ENCODE measurements at places on chromosomes 13 and 19.

DNA sequence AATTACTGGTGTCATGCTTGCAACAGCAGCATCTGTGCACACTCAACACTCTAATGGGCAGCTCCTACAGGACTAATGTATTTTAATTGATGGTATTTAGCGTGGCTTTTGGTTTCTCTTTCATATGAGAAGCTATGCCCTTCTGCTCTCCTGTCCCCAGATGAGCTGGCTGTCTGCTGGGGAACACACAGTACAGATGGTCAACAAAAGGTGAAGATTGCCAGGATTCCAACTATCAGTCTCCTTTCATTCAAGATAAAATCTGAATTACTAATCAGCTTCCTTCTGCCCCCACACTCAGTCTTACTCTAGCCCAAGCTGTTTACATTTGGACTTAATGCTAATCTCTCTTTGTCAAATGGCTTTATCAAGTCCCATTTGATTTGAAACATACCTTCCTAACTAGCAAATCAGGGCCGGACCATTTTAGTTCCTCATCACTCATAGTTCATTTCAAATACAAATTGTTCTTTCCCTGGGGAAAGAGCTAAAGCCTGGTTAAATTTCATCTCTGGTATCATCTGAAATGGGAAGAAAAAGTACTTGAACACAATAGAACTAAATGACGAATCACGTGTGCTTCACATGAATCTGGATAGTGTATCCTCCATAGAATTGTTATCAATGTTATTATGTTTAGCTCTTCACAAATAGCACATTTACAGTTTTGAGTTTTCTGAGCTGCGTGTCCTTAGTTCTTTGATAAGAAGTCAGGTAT, 988.0 kb downstream of the PCDH17 start:
- DNase-seq: no peak

DNA sequence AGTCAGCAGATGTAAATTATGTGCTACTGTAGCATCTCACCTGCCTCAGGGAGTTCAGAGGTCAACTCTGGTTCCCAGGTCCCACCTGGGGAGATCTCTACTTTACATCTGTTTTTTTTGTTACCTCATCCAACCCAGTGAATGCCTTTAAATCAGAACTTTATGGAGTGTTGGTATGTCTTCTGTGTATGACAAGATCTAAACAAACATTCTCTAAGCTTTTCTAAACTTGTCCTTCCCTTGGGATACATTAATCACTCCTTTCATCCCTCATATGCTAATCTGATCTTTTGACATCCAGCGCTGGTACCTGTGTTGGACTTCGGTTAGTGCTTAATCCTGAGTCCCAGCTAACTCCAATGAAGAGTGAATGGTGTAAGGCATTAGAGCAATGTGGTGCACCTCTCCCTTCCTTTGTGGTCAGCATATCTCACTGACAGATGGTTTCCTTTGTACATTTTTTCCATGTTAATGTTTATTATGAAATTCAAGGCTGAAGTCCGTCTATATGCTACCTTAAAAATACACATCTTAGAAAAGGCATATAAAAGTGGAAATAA, 213.4 kb downstream of the ABCC4 start:
- no peak for DNase-seq

DNA sequence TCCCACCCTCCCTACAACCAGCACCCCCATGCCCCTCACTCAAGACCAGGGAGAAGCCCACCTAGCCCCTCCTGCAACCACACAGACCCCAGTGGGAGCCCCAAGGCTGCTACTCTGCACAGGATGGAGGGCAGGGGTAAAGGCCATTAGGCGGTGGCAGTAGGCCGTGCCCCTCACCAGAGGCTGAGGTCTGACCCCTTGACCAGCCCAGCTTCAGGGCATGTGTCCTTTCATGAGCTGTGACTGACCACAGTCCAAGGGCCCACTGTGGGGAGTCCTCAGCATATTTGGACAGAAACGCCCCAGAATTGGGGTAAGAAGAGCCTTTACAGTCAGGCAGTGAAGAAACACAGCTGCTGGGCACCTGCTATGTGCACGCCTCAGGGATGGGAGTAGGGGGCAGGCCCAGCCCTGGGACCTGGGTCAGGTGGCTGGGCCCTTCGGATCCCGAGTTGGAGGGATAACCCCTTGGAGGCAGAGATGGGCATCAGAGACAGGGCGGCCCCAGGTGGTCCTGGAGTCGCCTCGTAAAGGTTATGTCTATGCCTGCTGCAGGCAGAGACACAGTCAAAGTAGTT, 1.7 kb upstream of the RPS5 start:
- DNase-seq: no peak

GRCh38 chr13:92187378-92187989, 789.1 kb downstream of the GPC5 start:
- peak; percentile 41 for DNase-seq

- DNase-seq: no peak
These were observed 74.5 kb upstream of the NBEA start for GRCh38 chr13:34867590-34867989.

GRCh38 chr19:8481201-8481600, 21.2 kb downstream of the PRAM1 start:
- no peak for DNase-seq

GRCh38 chr19:6048793-6049405, 61.4 kb downstream of the RFX2 start:
- peak; percentile 71 for DNase-seq

DNA sequence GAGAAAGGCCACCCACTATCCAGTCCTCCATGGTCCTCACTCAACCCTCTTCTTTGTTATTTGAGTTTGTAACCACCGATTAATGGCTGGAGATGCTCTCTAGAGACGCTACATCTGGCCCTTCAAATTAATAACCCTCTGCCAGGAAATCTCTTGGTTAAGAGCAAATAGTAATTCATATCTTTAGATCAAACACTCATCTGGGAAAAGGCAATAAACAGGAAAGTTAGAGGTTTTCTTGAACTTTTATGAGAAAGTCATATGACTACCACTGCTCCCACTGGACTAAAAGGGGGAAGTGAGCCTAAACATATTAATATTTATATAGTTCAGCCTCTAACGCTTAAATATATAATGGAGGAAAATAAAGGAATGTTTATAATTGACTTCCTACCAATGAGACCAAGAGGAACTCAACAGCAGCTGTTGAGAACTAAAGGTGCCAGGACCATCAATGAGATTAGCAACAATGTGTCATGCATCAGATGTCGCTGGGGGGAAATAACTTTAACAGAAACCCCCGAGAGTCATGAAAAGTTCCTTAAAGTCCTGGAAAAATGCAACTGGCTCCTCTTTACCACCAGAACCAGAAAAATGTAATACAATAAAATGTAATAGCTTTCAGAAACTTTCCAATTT, 2.7 kb downstream of the TBC1D4 start:
- peak; percentile 25 for DNase-seq

GRCh38 chr19:18156841-18157464, 4.0 kb downstream of the PIK3R2 start:
- peak; percentile 35 for DNase-seq

DNA sequence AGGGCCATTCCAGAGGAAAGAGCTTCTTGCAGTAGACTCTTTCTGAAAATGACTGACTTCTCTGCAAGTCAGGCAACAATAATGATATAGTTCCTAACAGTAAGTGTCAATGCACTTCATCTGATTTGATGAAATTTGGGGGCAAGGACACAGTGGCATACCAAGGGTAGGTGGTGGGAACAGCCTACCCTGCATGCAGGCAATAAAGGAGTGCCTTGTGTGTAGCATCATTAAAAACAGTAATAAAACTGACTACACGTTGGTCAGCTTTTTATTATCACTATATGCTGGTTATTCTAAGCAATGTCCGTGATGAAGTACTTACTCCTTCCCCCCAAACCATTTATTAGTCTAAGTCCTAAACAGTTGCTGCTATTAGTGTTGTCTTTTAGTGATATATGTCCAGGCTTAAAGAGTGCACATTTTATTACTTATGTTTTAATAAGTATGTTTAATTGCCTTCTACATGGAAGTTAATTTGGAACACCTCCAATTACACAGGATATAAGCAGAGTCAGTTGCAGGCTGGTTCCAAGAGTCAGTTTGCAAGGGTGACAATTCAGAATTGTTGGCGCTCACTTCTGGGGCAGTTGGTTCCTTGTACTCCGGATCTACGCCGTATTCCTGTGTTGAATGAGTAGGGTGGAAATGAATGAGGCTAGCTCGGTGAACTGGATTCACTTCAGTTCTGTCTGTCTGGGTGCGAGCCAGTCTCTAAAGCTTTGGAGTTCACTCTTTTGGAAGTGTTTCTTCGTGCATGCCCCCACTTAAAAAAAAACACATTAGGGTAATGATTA, 84.0 kb downstream of the RGCC start:
- no peak for DNase-seq

- no peak for DNase-seq
These were observed 402.8 kb downstream of the FGF9 start for GRCh38 chr13:22073718-22074117.

- DNase-seq: no peak
These were observed 462.2 kb downstream of the FOXO1 start for GRCh38 chr13:40204246-40204645.

- peak; percentile 62 for DNase-seq
These were observed 485 bp downstream of the CRYL1 start for GRCh38 chr13:20525144-20525600.

DNA sequence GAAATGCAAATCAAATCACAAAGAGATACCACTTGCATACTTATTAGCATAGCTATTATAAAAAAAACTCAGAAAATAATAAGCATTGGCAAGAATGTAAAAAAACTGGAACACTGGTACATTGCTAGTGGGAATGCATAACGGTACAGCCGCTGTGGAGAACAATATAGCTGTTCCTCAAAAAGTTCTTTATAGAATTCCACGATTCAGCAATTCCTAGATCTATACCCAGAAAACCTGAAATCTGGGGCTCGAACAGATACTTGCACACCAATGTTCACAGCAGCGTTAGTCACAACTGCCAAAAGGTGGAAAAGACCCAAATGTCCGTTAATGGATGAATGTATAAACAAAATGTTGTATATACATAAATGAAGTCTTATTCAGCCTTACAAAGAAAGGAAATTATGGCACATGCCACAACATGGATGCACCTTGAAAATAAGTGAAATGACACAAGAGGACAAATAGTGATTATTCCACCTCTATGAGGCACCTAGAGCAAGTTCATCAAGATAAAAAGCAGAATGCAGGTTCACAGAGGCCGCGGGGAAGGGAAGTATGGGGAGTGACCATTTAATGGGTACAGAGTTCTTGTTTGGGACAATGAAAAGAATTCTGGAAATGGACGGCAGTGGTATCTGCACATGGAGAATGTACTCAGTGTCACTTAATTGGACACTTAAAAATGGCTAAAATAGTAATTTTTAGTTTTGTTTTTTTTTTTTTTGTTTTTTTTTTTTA, 107.2 kb downstream of the USP12 start:
- DNase-seq: no peak

DNA sequence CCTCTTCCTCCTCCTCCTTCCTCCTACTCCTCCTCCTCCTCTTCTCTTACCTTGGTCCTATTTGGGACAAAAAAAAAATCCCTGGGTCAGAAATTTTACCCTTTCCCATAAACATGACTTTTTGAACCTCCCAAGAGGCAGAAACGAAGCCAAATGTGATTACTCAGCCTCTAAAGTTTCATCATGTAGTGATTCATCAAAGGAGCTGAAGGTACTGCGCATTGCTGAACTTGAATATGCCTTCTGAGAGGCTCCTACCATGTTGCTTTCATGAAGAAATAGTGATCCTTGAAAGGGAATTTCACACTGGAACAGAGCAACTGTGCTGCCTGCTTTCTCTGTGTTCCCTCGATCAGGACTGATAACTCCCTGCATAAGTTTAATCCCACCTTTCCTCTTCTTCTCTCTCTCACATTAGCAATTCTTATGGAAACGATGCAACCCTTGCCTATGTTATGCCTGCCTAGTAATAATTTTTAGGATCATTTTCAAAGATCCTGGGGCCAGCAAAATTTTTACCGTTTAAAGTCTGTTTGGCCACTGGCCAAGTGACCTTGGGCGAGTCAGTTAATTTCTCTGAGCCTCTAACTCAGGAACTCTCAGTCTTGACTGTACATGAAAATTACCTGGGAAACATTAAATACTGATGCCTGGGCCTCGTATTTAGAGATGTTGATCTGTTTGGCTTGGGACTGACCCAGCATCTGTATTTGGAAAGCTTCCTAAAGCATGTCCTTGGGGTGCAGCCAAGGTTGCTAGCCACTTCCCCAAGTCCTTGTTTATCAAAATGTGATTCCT, 149.5 kb downstream of the DCT start:
- DNase-seq: peak; percentile 85

- no peak for DNase-seq
These were observed 238.0 kb downstream of the PCDH9 start for GRCh38 chr13:66992183-66992582.

GRCh38 chr13:48733739-48734335, 80.1 kb downstream of the CYSLTR2 start:
- DNase-seq: no peak

DNA sequence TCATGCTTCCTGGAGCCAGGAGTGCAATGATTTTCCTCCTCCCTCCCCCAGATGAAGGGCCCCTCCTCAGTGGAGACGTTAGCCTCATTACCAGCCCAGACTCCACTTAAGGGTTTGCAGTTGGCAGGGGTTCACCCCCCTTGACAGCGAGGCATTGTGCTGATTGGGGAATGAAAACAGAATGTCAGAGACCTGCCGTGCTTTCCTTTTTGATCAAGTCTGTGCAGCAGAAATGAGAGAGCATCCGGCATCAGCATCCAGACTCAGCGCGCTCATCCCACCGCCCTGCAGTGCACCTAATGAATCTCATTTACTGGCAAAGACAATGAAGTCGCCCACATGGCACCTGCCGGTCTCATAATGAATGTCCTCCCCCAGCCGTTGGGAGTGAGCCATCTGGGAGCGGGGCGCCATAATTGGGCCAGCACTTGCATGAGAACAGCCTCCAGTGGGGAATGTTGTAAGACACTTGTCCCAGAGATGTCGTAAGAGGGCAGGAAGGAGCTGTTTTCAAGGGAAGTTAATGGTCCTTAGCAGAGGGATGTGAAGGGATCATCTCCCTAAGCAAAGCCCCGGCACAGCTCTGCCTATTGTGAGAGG, 98.3 kb upstream of the UQCRFS1 start:
- DNase-seq: no peak

GRCh38 chr13:27371932-27372331, 52.5 kb upstream of the GTF3A start:
- no peak for DNase-seq

GRCh38 chr19:5231857-5232678, 108.5 kb downstream of the PTPRS start:
- DNase-seq: no peak

GRCh38 chr19:51784109-51784785, 10.7 kb upstream of the FPR3 start:
- DNase-seq: no peak

- no peak for DNase-seq
These were observed at the start of gene ARHGAP35 for GRCh38 chr19:46860846-46861690. TSS of gene ARHGAP35 (plus strand) at chr19:46860997. CDS start at chr19:46918676, 57,679 bp downstream.

Data from RKO (cell line).